Panc1 (cell line): ENCODE measurements at places on chromosomes 16 and 17. TPM values are rescaled to one million over a fixed set of nuclear protein-coding genes. Genes with fewer than 3 reads are reported as not detected.

PDILT gene
- total RNA-seq, result not detected

CDK3 gene
- total RNA-seq, result 11.9 TPM

HCRT gene
- not detected for total RNA-seq

TMEM220 gene
- 9.3 TPM for total RNA-seq

TMC7 gene
- total RNA-seq, result 5.1 TPM

SMYD4 gene
- 17.1 TPM for total RNA-seq

- DNase-seq, result no peak
These were observed 163.4 kb downstream of the SEC14L1 start for GRCh38 chr17:77304051-77304745.

GRCh38 chr16:14301169-14302030, 230.3 kb downstream of the MRTFB start:
- no peak for DNase-seq

- DNase-seq, result no peak
These were observed 7.7 kb downstream of the ITGAM start for GRCh38 chr16:31267332-31268032.

- no peak for DNase-seq
These were observed 10.8 kb downstream of the SMTNL2 start for GRCh38 chr17:4594931-4595684.

GRCh38 chr17:28906706-28907438, 4.0 kb upstream of the DHRS13 start:
- no peak for DNase-seq

DNA sequence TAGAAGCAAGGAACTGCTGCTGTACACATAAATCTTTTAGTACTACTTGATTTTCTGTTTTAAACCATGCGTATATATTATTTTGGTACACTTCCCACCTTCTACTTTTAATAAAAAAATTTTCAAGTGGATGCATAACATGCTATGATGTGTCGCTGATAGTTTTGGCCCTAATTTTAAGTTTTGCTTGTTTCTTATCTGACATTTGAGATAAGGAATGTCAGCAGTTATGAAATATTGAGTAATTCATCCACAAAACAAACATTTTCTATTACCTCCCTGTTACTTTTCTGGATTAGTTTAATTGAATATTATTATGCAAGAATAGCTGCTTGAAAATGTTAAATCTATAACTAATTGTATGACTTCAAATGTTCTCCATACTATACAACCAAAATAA, 35.8 kb downstream of the N4BP1 start:
- DNase-seq, result no peak

GRCh38 chr17:37261286-37261685, 114.5 kb upstream of the C17orf78 start:
- DNase-seq, result no peak

DNA sequence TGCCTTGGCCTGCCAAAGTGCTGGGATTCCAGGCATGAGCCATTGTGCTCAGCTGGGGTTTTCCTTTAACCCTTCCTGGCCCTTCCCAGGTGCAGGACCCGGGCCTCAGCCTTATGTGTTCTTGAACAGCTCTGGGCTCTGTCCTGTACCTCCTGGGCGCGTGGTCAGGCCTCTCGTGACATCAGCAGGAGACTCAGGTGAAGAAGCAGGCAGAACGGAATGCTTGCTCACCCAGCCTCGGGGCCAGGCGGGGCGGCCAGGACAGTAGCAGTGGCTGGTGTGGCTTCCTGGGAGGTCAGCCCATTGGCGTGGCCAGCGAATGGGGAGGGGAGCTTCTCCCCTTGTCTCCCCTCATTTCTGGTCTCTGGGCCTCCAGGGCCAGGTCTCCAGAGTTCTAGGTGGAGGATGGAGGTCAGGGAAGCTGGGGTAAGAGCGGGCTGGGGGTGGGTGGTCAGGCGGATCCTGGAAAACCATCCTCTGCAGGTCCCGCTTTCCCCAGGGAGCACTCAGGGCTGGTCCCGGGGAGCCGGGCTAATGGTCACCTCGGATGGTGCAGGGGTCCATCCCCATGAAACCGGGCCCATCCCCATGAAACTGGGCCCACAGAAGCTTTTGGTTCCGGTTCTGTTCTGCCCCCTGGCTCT, 281.5 kb downstream of the SEC14L1 start:
- no peak for DNase-seq

- no peak for DNase-seq
These were observed 6.9 kb upstream of the SLC7A6 start for GRCh38 chr16:68257251-68257905.

DNA sequence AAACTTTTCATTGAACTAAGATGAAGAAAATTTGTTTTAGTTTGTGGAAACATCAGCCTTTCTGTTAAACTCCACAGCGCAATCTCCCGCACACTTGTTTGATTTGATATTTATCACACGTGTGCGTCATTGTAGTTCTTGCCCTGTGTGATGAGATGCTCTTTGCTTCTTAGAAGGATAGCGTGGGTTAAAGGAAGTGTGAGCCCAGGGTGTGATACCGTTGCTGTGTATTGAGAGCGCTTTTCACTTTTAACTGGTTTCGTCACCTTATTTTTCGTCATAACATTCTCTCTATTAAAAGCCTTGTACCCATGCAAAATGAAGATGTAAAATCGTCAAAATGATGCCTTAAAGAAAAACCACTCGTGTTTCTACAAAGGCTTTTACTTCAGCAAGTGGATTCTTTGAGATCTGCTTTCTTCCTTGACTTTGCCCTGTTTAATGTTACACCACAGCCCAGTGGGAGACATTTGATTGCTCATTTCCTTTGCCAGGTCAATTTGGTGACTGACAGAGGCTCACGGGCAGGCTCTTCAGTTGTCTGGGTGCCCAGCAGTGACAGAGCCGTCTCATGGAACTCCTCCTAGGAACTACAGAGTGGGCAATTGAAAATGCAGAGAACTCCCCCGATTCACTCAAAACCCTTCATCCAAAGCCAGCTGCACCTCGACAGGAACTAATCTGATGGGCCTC, 61.1 kb downstream of the RPA1 start:
- no peak for DNase-seq

GRCh38 chr17:55814377-55814776, 63.5 kb downstream of the PCTP start:
- DNase-seq, result no peak

GRCh38 chr16:48117217-48118105, 38.3 kb downstream of the ABCC12 start:
- DNase-seq, result no peak
